ENCODE measurements at places on chromosomes 3 and 15.
A peak's percentile ranks its signal among the peaks of the same experiment; 100 is the strongest.

DNA sequence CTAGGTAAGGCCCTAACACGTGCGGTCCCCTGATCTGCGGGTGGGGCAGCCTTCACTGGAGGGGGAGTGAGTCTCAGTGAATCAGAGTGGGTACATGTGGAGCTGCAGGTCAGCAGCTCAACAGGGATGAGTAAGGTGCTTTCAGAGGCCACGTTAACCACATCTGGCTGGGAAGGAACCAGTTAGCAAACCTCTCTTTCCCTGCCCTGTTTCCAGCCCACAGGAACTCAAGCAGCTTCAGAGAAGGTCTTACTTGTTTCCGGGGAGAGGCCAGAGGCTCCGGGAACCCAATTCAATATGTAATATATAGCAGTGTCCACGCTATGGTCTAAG lies 175.3 kb downstream of the XXYLT1 start:
- DNase-seq = no peak

DNA sequence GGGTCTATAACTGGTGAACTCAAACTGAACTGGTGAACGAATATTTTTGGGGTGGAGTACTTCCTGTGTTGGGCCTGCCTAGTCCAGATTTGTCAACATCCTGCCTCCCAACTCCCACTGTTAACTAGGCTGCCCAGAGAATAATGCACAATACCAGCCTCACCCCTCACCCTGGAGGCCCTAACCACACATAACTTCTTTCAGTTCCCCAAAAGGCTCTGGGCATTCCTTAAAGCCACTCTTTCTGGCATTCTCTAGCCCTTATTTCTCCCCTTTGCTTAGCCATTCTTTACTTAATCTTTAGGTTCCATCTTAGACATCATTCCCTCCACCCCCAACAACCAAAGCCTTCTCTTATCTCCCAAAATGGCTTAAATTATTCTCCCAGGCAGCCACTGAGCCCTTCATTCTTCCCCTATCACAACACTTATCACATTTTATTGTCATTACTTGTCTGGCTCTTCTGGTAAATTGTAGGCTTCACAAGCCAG lies 9.1 kb upstream of the SEC11A start:
- DNase-seq = no peak

DNA sequence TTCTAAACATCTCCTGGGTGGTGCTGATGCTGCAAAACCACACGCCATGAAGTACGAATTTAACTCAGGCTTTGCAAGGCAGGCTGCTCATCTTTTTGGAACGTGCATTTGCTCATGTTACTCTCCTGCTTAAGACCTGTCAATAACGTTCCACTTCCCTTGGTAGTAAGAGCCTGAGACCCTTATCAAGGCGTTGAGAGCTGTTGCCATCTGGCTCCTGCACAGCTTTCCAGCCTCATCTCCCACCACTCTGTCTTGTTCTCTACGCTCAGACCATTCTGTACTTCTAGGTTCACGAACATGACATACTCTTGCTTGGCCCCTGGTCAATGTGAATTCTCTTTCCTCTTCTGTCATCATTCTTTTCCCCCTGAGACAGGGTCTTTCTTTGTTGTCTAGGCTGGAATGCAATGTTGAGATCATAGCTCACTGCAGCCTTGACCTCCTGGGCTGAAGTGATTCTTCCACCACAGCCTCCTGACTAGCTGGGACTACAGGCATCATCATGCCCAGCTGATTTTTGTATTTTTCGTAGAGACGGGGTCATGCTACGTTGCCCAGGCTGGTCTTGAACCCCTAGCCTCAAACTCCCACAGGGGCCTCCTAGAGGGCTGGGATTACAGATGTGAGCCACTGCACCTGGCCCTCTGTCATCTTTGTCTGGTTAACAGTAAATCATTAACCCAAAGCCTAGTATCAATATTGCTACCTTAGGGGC lies 202.8 kb downstream of the CADPS start:
- DNase-seq = no peak

DNA sequence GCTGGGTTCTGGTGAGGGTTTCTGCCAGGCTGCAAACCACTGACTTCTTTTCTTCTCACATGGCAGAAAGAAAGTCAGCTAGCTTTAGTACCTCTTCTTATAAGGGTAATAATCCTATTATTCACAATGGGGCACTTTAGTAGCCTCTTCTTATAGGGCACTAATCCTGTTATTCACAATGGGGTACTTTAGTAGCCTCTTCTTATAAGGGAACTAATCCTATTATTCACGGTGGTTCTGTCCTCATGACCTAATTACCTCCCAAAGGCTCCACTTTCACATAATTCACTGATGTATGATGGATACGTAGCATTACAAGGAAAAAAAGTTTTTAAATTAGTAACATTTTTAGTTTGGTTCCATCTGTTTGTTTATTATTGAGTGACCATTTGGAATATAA lies 671.3 kb downstream of the NSUN3 start:
- no peak for DNase-seq

GRCh38 chr15:56286213-56286612 lies 42.5 kb upstream of the RFX7 start:
- no peak for DNase-seq

GRCh38 chr3:142777927-142778326 lies 54.1 kb downstream of the TRPC1 start:
- DNase-seq = no peak

GRCh38 chr3:126896067-126896441 lies 86.9 kb upstream of the PLXNA1 start:
- no peak for DNase-seq

DNA sequence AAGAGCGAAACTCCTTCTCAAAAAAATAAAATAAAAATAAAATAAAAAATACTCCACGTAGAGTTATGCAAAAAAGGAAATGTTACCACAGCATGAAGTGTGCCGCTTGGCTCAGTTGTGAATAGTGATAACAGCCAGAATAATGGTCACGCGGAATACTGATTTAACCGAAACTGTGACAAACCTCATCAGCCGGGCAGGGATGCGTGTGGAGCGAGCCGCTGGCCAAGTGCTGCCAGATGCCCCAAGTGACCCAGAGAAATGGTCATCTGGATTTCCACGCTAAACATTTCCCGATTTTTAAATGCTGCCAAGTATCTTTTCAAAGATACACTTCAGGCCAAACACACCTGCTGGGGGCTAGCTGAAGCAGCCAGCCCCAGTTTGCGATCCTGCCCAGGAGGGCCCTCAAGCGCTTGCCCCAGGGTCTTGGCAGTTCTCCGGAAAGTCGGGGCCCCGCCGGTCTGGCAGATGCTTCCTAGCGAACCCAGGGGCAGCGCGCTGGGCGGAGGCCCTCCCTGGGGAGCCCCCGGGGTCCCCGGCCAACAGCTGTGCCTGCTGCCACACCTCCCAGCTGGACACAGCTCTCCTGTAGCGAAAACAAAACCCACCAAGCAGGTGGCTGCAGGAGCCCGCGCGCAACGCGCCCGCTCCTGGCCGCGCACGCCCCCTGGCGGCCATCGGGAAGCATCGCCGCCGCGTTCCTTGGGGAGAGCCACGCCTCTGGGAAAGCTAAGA lies 35.1 kb downstream of the CMTM6 start:
- DNase-seq = peak; percentile 32

- no peak for DNase-seq
These were observed 241.7 kb upstream of the SUCLG2 start for GRCh38 chr3:67896130-67896529.

- DNase-seq = no peak
These were observed 173.3 kb downstream of the PDZRN3 start for GRCh38 chr3:73451301-73451944.

GRCh38 chr3:77718311-77718710 lies 678.4 kb downstream of the ROBO2 start:
- DNase-seq = no peak

DNA sequence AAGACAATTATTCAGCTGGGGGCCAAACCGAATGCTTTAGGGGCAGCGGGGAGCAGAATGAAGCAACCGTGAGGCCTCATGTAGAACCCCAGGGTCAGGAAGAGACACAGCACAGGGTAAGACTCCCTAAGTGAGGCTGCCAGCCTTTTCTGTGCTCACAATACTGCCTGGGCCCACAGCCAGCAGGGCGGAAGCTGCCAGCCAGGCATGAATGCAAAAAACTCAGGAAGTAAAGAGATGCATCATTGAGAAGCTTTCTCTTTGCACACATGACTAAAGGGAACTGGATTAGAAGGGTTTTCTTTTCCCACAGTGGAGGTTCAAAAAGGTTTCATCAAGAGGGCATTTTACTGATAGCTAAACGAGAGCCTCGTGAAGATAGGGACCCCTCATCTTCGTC lies 33.3 kb downstream of the CA12 start:
- DNase-seq = peak; percentile 58

DNA sequence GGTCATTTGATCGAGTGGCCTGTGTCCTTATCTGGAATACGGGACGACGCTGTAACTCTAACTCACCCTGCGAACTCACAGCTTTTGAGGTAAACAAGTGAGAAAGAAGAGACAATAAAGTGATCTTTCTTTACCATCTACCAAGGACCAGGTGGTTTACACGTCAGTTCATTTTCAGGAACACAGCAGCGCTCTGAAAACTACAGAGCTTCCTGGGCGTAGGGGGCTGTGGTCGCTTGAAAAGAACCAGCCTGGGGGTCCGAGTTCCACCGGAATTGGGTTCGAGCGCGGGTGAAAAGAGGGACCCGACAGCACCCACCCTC lies 357 bp downstream of the KIAA1143 start:
- DNase-seq = no peak

GRCh38 chr15:51135276-51135675 lies 40.6 kb upstream of the TNFAIP8L3 start:
- no peak for DNase-seq

DNA sequence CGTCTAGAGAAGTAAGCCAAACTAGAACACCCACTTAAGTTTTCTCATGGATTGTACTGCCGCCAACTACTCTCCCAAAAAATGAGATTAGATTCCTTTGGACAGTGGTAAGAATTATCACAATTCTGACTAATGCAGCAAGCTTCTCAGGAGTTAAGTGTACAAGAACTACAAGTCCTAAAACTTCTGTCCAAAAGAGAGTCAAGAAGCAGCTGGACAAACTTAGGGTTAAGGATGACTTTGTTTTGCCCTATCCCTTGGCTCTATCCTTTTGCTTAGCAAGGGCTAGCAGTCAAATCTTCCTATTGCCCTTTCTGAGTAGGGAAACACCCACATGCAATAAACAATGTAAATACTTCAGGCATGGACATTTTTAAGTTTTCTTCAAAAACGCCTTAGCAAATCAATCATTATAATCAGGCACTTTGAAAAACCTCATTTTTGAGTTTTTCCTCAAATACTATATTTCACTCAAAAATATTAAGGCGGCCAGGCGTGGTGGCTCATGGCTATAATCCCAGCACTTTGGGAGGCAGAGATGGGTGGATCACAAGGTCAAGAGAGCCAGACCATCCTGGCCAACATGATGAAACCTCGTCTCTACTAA lies 19.5 kb downstream of the RAF1 start:
- no peak for DNase-seq

DNA sequence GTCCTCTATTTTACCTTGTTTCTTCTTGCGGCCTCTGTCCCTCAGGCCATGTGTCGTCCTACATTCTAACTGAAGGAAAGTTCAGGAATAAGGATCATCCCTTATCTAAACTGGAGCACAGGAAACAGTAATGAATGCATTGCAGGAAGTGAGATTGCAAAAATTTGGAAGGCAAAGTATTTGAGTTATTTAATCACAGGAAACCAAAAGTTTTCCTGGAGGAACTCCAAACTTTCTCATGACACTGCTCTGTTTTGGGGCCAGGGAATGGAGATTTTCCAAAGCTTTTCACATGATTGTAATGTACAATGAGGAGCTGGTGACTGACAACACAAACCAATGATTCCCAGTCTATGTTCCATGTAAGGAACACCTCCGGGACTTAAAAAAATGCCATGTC lies 57.8 kb upstream of the PLSCR4 start:
- DNase-seq = peak; percentile 13

GRCh38 chr3:70264122-70264780 lies 48.2 kb downstream of the MDFIC2 start:
- DNase-seq = no peak

- no peak for DNase-seq
These were observed 14.9 kb upstream of the CRABP1 start for GRCh38 chr15:78325092-78325843.

- no peak for DNase-seq
These were observed 63.4 kb downstream of the ARHGEF26 start for GRCh38 chr3:154184582-154184981.

GRCh38 chr3:171192176-171192854 lies 165.8 kb upstream of the SLC2A2 start:
- peak; percentile 46 for DNase-seq

GRCh38 chr15:57144448-57144847 lies 226.0 kb downstream of the TCF12 start:
- DNase-seq = no peak

GRCh38 chr15:73387507-73388255 lies 18.9 kb upstream of the HCN4 start:
- no peak for DNase-seq

- DNase-seq = no peak
These were observed 6.4 kb downstream of the MGLL start for GRCh38 chr3:127815641-127816605.

DNA sequence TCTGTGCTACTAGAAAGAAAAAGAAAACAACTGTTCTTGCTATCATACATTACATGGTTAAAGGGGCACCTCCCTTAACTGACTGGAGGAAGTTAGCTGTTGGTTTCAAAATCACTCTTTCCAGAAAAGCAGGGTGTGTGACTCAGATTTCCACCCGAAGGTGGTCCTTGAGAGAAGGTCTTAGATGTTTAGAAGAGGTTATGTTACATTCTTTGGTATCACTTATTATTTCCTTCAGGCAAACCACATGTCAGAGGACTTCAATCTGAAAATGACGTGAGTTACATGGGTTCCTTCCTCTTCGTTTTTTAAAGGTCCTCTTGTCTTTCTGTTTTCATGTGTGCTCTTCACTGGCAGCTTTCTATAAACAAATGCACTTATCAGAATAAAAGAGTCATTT lies 307.9 kb upstream of the CBLB start:
- DNase-seq = no peak

DNA sequence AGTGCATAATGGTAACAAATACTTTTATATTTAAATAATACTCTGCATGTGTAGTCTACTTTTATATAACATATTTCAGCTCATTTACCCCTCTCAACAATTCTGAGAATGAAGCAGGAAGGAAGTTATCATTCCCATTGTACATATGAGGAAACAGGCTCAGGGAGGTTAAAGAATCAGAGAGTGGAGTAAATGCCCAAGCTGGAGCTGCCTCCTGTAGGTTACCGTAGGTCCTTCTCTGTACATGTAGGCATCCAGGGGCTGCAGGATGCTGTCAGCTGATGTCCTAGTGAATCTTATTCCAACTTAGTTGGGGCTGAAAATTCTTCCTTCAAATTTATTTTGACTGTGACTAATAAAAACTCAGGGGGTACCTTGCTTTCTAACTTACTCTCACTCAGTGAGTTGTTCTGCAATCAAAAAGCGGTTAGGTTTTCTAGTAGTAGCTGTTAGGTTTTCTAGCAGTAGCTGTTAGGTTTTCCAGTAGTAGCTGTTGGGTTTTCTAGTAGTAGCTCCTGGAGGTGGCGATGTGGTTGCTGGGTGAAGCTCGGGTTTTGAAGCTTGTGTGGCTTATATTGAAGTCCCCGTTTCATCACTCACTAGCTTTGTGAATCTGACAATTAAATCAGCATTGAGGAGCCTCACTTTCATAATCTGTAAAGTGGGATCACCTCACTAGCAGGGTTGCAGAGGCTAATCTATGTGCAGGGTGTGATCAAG lies 357.0 kb downstream of the NR2F2 start:
- DNase-seq = no peak

All from fibroblast of the conjunctiva (primary cell).